ENCODE measurements at places on chromosomes 1 and 21.

DNA sequence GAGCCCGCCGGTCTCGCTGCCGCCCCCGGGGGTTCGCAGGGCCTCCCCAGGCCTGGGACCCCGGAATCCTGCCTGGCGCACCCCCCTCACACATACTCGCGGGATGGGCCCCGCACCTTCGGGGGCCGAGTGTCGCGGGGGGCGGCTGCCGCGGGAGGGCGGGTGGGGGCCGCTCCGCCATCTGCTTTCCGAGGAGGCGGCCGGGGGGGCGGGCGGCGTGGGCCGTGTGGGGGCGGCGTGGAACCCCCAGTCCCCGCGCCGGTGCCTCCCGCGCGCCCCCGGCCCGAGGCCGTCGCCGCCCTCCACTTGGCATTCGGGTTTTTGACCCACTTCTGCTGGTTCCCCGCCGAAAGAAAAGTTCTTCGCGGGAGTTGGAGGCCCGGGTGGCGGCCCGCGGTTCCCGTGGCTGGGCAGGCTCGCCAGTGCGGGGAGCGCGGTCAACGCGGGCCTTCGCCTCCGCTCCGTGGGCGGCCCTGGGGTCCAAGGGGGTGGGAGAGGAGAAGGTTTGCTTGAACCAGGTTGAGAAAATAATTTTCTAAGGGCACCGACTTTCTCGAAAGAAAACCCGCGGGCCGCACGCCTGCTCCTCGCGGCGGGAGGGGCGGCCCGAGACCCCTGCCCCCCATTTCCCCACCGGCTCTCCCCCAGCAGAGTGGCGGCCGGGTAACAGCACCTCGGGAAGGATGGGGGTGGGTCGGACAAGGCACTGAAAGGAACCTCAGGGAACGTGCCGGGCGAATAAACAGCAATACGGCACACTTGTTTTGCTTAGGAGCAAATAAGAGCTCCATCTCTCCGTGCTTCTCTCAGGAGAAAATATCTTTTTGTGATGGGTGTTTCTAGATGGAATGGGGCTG, 1.6 kb downstream of the PHF13 start:
- DNase-seq: peak; percentile 30

GRCh38 chr21:43591571-43591970, 67.7 kb downstream of the HSF2BP start:
- no peak for DNase-seq

GRCh38 chr1:203696673-203697072, 68.3 kb upstream of the LAX1 start:
- no peak for DNase-seq

DNA sequence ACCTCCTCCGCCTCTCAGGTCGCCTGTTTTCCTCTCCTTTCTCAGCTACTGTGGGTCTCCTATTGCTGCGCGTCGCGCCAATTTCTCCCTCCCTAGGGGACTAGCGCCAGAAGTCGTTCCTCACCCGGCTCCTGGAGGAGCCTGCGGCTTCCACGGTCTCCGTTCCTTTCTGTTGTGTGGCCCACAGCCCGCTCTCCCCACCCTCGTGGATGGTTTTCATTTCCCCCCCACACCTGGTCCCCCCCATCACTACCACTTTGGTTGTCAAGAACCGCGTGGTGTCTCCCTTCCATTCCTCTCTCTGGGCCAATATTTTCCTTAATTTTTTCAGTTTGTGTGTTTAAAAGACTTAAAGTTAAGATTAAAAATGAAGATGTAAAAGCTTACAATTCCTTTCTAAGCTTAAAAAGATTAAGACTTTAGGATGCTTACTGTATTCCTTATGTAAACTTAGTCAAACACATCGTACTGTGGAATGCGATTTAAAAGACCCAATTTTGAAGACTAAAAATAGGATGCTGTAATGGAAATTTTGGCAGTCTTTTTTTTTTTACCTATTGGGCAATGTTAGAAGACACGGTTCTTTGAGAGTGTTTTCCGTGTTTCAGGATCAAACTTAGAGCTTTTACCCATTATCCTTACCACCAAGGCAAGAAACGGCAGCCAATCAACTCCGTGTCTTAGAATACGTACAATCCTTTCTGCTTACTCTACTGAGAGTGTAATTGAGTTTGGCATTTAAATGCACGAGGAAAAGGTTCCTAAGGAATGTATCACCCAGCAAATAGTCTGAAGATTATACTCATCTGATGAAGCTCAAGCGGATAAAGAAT, 773 bp downstream of the CNST start:
- peak; percentile 50 for DNase-seq

GRCh38 chr1:182191381-182192115, 130.0 kb upstream of the ZNF648 start:
- no peak for DNase-seq
